ENCODE measurements at places on chromosomes 3 and 15.

DNA sequence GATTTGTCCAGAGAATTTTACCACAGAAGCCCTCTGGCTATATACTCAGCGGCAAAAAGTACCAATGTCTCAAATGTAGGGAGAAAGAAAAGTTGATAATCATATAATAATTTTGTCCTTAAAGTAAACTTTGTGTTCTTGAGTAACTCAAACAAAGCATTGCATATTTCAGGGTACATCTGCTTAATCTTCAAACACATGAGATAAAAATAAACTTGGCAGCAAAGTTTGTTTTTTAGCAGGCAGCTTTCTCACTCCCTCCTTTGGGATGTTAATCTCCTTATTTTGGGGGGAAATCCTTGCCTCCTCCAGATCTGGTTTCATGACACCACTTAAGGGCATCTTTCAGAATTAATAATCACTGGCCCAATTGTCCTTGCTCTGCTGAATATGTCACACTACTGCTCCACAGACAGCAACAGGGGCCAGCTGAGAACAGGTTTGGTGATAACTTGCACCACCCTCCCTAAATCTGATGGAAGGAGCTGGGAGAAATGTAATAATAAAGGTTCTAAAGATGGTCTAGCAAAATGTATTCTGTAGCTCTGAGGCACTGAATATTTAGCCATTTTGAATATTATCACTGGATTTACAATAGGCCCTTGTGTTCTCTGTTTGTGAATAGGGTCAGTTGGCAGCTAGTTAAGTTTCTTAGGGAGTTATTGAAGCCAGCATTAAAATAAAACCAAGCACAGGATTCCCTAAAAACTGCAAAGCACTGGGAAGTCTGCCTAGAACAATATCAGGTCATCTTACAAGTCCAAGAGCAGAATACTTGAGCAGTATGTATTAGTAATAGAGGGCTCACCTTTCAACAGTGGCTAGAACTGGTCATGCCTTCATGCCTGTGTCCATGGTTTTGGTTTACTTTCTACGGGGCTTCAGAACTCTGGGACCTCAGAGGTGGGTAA is 79.2 kb downstream of the EFL1 start:
- no peak for DNase-seq

GRCh38 chr3:188003188-188004171 is 150.5 kb upstream of the LPP start:
- DNase-seq, result no peak

DNA sequence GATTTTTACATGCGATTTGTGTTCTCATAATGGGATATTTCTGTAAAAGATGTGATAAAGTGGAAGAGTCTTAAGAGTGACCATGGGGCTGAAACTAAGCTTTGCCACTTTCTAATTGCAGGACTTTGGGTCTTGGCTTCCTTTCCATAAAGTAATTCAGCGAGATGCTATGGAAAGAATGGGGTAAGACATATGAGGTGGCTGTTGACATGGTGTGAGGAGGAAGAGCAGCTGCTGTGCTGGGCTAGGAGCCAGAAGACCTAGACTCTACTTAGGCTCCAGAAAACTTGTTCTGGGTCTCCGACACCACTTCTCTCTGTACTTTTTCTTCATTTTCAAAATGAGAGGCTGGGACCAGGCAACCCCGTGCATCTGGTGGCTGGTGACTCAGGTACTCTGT is 654.5 kb upstream of the CFAP20DC start:
- DNase-seq, result no peak

GRCh38 chr3:177370246-177370822 is 173.1 kb upstream of the TBL1XR1 start:
- DNase-seq, result no peak

- DNase-seq, result peak; percentile 72
These were observed 64.8 kb upstream of the HEG1 start for GRCh38 chr3:125120379-125121122.

- no peak for DNase-seq
These were observed 25.6 kb downstream of the TMEM39A start for GRCh38 chr3:119437691-119438258.

- no peak for DNase-seq
These were observed 951 bp downstream of the FOXL2 start for GRCh38 chr3:138945709-138946662.
